ENCODE measurements at places on chromosomes 3 and 15. TPM values are rescaled to one million over a fixed set of nuclear protein-coding genes. Genes with fewer than 3 reads are reported as not detected.

GRCh38 chr15:84908564-84908963, 24.1 kb downstream of the SLC28A1 start:
- DNase-seq: no peak

DNA sequence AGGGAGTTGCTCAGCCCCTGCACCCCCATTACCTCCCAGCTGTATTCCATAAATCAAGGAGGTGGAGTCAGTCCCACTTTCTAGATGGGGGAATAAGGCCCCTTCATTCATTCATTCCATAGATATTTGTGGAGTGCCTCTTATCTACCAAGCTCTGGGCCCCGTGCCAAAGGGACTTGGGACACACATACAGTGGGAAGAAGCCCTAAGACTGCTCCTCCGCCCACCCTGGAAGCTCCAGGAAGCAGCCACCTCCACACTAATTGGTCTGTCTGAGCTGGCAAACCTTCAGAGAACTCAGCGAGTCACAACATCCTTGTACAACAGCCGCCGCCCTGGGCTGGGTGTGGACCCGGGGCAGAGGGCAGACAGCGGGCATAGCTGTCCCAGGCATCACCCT, 6.4 kb downstream of the STRA6 start:
- DNase-seq: no peak

- no peak for DNase-seq
Measured at GRCh38 chr3:28840976-28841376, 439.9 kb upstream of the RBMS3 start.

DNA sequence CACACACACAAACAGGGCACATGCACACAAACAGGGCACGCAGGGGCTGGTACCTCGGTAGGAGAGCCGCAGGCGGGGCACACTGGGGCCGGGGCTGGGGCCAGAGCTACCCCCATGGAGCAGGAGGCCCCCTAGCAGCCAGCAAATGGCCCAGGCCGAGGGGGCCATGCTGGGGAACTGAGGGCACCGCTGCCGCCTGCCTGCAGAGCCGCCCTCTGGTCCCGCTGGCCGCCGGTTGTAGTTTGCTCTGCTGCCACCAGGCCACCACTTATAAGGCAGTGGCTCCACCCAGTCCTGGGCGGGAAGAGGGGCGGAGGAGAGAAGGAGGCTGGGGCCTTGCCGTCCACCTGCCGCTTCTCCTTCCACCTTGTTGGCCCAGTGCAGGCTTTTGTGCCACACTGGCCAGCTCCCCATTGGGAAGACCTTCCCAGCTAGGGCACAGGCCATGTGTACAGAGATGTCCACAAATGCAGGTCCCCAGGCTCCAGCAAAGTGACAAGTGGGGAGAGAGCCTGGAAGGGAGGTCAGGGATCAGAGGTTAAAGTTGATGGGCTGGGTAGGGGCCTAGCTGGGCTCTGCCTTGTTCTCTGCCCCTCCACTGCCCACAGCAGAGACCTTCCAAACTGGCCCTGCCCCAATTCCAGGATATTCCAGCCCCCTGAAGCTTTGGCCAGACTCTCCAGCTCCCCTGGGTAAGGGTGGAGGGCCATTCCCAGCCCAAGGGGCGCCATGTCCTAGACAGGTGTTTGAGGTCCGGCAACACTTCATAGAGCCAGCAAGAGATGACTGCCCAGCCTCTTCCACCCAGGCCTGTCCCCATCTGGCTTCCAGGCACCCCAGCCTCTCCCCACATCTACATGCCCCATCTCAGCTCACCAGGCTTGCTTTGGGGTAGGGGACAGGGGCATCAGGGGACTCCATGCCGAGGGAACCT, at the start of gene SEMA3G:
Gene SEMA3G (minus strand): TSS at position 244 of the 934 bp plus-strand sequence. CDS start 76 bp downstream, at position 168.
- peak; percentile 93 for DNase-seq

DNA sequence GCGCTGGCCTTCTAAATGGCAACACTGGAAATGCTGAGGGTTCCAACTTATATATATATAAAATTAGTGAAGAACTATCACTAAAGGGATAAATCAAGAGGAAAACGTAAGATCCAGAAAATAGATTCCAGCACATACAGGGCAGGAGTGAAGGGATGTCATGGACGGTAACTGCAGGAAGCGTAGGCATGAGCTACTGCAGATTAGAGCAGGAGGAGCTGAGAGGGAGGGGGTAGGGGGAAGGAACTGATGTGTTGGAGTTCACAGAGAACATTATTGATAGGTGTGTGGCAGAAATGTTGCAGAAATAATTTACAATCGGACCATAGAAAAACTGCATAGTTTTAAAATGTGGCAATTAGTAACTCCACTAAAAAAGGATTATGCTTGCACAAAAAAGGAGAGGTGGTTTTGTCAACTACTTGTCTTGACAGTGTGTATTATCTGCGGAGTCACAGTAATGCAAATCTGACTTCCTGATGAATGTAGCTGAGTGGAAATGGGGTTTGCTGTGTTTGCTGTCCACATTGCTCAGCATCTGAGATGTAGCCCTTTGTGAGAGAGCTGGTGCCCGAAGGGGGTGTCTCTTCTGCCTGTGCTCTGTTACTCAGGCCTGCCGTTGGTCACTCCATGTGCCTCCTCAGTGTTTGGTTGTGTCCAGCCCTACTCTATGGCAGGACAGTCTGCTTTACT, 61.2 kb downstream of the PAK2 start:
- DNase-seq: no peak

DNA sequence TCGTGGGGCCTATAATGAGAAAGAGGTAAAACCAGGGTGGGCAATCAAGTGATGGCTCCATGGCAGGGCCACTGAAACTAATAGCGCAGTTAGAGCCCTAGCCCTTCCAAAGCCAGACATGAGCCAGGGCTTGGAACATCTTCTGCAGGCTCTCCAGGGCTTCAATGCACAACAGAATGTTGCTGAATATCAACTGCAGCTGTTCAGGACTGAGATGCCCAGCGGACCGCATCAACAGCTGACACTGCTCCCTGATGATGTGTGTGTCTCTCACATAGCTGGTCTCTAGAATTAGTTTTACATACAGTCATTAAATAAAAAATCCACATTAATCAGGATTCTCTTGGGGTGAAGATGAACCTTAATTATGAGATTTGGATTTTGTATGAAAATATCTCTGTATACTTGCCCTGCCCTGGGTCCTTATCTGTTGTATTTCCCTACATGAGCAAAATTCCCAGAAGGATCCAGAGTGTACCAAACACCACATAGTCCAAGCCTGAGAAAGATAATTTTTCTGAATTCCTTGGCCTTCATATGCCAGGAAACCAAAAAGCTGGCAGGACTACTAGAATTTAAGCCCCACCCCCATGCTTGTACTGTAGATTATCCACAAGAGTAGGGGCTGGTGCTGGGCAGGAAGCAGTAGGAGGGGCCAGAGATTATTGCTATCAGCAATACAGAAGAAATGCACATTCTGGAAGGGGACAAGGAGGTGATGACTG, 7.7 kb upstream of the GOLGB1 start:
- DNase-seq: no peak

DNA sequence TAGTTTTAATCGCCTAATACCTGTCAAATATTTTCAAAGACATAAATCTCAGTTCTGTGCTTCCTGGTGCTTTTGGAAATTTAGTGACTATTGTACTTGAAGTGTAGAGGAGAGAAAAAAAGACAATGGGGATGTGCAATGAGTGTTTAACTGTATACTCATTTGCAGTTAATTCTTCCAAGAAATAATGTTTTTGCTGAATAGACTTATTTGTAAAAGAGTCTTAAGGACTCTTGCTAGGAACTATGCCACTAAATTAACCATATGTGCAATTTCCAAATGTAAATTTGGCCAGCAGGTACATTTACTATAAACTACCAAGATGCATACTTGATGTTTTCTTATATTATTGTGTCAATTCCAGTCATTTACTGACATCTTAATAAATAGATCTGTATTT, 2.0 kb downstream of the CHMP2B start:
- DNase-seq: no peak

- peak; percentile 84 for DNase-seq
Measured at GRCh38 chr3:54853573-54854404, 74.1 kb downstream of the LRTM1 start.

Gene GNAT1
- total RNA-seq: not detected

DNA sequence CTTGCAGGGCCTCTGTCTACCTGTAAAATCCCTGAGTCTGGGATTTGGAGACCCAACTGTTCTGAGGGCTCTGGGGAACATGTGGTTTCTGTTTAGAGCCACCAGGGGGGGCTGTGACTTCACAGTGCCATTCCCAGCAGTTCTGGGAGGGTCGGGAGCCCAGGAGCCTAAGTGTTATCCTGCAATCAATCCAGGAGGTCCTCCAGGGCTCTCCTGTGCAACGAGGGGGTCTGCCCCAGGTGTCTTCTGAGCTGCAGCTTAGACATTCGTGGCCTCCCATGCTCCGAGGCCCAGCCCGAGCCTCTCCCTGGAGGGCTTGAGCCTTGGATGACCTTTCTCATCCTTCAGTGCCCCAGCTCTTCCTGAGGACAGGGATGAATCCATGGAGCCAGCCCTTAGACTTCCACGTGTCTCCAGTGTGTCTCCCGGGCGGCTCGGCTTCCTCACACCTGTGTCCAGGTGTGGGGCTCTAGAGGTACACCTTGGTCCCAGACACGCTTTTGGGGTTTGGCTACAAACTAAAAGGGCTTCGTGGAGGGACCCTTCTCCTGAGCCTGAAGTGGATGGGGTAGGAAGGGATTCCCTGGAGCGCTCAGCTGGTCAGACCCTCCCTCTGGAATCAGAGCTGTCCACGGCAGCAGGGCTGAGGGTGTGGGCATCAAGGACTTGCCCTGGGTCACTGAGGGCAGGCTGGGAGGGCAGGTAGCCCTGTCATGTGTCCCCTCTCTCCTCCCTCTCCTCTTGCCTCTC, 20.3 kb upstream of the ABTB1 start:
- peak; percentile 91 for DNase-seq

Gene STRA6
- 9.9 TPM for total RNA-seq

DNA sequence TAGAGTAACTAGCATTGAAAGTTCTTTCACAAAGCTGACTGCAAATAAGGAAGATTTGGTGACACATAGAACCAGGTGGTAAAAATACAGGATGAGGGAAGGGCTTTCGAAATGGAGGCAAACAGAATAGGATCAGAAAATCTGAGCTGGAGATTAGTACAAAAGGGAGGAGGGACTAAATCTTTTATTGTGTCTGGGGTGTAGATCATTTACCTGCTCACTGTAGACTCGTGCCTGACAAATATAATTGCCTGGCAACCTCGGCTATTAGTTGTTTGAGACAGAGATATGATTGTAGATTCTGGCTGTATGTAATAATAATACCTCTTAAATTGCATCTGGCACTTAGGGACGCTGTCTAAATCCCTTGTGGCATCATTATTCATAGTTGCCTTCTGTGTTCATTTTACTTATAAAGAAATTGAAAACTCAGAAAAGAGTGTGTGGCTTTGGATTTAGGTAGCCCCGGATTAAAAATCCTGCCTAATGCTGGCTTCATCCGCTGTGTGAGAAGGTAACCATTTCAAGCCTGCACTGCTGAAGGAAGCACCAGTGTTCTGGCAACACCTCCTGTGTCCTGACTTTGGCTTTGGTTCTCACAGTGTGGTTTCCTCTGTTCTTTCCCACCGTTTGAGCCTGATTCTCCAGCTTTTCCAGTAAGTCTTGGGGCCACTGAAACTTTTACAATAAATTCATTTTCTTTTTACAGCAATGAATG, 25.0 kb upstream of the GPR160 start:
- no peak for DNase-seq

DNA sequence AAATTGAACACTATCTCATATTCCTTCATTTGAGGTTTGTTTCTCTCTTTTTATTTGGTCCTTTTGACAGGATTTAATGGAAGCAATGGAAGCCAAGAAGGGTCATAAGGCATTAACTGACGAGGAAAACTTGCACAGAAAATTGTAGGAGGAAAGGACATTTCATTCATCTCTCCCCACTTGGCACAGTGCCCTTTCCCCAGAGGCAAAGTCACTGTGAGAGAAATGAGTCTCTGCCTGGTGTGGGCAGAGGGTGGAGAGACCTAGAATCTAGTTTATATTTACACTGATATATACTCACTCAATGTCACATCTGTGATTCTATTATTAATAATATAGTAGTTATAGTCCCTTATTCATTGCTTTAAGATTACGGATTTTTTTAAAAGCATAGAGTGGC, 324.6 kb upstream of the IL12A start:
- DNase-seq: no peak

DNA sequence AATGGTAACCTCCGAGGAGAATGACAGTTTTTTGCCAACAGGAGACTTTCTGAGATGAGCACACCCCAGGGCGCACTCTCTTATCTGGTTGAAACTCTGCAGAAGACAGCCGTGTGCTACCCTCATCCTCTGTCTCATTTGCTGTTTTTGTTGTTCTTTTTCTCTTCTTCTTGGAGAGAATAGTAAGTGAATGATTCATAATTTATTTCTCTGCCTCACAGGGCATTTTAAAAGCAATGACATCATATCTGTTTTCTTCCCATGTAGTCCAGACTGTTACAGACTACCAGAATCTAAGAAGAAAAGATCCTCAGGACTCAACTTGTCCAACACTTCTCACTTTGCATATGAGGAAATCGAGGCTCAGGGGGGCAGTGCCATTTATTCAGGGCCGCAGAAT, 771.1 kb upstream of the GRM7 start:
- DNase-seq: no peak

Gene NPAP1
- total RNA-seq: 0.24 TPM

- no peak for DNase-seq
Measured at GRCh38 chr15:58748040-58748851, 1.3 kb downstream of the ADAM10 start.

All from GM23338 (cell line).